ENCODE measurements at places on chromosomes 6 and 20.
A peak's percentile ranks its signal among the peaks of the same experiment; 100 is the strongest.

- DNase-seq, result no peak
Observed at GRCh38 chr20:45497971-45498494, 17.4 kb downstream of the SPINT3 start.

GRCh38 chr6:33235221-33235634 lies 26.9 kb downstream of the RING1 start:
- no peak for DNase-seq

DNA sequence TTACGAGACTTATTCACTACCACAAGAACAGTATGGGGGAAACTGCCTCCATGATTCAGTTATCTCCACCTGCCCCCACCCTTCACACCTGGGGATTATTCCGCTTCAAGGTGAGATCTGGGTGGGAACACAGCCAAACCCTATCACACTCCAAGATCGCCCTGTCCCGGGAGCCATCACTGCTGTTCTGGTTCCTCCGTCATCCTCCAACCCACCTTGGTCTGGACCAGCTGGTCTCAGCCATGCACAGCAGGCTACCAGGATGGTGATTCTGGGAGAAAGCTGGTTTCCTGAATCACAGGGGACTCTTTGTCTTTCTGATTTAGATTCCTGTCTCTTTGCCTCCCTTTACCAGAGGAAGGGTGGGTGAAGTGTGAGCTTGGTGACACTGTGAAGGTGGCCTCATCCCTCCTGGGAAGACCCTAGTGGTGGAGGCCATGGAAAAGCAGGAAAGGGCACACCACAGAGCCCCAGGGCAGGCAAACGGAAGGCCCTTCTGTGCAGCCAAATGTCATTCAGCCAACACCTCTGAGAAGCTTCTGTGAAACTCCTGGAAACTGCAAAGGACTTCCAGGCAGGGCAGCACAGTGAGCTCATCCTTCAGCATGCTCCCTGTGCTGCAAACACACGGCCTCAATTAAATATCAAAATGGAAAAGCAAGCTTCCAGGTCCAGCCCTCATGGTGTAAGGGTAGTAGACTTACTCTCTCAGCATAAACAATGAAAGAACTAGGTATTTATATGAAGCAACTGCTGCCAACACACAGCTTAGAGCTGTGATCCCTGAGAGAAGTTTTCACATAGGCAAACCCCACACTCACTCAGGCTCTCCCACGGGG lies 169.8 kb downstream of the ANKRD60 start:
- no peak for DNase-seq

GRCh38 chr20:39983183-39983582 lies 705.9 kb downstream of the MAFB start:
- no peak for DNase-seq

GRCh38 chr6:134007077-134007476 lies 45.3 kb downstream of the SLC2A12 start:
- DNase-seq, result no peak

GRCh38 chr6:159074120-159074684 lies 29.4 kb upstream of the TAGAP start:
- no peak for DNase-seq

- DNase-seq, result no peak
Observed at GRCh38 chr20:963795-964194, 38.3 kb downstream of the RSPO4 start.

DNA sequence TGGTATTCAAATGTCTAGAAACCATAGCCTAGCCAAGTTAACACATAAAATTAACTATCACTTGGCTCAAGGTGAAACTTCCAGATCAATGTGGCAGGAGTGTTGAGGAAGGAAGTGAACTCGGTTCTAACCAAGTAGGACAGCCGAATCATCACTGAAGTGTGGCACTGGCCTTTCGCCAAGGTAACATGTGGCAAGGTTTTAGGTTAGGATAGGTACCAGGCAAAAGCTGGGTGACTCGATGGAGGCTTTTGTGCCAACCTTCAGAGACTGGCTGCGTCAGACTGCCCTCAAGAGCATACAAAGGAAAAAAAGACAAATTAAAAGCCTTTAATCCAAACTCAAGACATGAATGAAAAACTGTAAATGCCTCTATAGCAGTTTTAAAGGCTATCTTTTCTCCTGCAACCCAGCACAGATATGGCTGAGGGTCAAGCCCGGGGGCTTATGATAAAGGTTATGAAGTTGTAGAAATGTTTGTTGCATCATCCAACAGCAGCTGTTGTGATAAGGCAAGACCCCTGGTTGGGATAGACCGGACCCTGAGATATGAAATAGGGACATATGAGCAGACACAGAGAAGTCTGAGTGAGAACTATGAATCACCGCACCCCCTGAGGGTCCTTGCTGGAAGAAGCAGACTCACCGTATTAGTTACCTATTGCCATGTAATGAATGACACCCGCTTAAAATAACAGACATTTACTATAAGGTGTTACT lies 11.9 kb downstream of the PSMB9 start:
- no peak for DNase-seq

- no peak for DNase-seq
Observed at GRCh38 chr6:56946368-56946767, 8.5 kb upstream of the BEND6 start.

DNA sequence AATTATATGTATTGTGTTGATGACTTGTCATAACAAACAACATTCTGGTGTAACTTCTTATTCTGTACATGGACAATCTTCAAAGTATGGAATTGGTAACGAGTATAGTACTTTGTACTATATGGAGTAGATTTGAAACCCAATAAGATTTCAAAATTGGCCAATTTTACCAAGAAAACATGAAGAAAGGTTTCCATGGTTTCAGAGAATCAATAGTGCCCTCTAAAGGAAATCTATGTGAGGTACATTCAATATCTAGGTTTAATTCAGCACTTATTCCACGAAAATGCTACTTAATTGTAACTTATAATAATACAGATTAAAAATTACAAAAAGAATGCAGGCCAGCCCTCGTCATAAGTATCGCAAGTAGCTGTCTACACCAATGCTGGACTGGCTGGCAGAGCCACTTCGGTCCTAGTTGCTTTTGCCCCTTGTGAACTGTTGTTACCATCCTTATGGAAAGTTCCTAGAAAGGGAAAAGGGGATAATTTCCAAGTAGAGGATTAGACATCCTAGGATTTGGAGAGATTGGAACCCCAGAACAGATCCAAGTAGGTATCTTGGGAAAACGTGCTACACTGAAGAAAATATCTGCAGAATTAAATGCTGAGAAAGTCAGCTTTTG lies 70.9 kb downstream of the LCA5 start:
- no peak for DNase-seq

DNA sequence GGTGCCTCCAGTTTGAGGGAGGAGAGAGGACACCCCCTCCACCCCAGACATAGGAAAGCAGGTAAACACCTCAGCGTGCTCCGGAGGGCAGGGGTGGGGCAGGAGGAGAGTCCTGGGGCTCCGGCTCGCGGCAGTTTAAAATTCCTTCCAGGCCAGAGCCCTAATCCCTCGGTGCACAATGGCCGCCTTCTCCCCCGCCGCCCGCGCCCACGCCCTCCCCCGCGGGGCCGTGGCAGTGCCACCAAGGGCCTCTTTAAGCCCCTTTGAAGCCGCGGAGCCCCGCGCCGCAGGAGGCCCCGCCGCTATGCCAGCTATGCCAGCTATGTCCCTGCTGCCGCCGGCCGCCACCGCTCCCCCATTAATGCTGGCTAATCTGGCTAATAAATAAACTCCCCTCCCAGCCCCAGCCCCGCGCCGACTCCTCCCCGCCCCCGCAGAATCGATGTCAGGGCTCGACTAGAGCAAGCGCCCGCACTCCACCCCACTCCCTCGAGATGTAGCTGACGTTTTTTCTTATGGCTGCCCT lies 125.1 kb downstream of the MRPL14 start:
- peak; percentile 40 for DNase-seq

DNA sequence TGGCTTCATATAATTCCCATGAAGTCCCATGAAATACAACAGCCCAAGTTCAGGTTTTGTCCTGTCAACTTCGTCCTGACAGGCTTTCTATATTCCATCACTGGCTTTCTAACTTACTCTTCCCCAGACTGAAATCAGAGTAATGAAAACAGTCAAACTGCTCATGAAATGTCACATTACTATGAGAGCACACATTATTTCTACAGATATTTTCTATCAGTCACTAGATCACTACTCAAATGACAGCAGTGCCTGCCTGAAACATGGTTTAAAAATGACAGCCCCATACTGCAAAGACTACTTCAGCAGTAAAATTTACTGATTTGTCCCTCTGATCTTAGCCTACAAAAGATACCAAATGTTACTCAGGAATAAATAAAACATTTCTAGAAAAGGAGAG lies 442.9 kb upstream of the SOX4 start:
- no peak for DNase-seq

All from left ventricle myocardium superior (tissue), 1 donor.